Colonic mucosa (tissue), 4 donors: ENCODE measurements at places on chromosomes 4 and X. TPM values are rescaled to one million over a fixed set of nuclear protein-coding genes. Genes with fewer than 3 reads are reported as not detected.

Gene ADGRG2
- total RNA-seq, result 0.24 TPM

Gene ATP1B4
- not detected for total RNA-seq

Gene CAPN6
- 2.4 TPM for total RNA-seq

Gene SYN1
- total RNA-seq, result 0.96 TPM

Gene STARD8
- 1.6 TPM for total RNA-seq

Gene SATL1
- not detected for total RNA-seq

Gene RGN
- total RNA-seq, result 0.89 TPM

Gene NPY2R
- 1.2 TPM for total RNA-seq

Gene SPCS3
- total RNA-seq, result 116 TPM

Gene SOX3
- total RNA-seq, result not detected

Gene MAGEB1
- not detected for total RNA-seq

DNA sequence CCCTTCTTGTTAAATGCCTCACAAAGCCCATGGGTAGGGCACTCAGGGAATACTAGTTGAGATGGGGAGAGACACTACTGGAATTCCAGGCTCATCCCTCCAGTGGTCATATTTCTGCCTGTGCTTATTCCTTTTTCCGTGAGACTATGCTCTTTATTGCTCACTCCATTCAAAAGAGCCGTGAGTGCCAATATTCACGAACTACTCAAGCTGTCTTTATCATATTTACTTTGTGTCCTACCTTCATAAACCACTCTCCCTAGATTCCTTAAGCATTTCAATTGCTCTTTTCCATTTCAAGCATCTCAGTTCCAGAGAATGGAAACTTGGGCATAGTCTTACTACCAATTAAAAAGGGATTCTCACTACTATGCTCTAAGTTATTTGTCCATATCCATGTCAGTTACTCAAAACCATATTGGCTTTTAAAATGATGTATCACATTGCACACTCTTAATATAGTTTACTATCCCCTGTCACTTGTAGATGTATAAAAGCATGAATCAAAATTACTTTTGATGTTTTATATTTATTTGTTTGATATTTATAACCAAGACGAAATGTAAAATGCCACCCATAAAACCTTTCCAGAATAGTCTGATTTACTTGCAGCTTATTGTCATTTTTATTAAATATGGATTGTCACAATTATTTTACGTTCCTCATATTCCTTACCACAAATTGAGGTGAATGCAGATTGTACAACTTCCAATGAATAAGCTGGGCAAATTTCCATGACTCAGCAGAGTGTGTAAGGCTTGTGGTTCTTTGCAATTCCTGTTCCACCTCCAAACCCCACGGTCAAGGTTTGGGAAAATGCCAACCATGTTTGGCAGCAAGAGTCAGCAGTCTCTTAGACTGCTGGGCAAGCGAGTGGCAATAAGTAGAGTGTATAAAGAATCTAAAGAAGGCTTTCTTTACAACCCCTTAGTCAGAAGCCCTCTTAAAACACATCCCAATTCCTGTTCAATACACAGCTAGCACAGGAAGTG, 24.4 kb downstream of the ENOX2 start:
- DNase-seq, result peak; percentile 23

DNA sequence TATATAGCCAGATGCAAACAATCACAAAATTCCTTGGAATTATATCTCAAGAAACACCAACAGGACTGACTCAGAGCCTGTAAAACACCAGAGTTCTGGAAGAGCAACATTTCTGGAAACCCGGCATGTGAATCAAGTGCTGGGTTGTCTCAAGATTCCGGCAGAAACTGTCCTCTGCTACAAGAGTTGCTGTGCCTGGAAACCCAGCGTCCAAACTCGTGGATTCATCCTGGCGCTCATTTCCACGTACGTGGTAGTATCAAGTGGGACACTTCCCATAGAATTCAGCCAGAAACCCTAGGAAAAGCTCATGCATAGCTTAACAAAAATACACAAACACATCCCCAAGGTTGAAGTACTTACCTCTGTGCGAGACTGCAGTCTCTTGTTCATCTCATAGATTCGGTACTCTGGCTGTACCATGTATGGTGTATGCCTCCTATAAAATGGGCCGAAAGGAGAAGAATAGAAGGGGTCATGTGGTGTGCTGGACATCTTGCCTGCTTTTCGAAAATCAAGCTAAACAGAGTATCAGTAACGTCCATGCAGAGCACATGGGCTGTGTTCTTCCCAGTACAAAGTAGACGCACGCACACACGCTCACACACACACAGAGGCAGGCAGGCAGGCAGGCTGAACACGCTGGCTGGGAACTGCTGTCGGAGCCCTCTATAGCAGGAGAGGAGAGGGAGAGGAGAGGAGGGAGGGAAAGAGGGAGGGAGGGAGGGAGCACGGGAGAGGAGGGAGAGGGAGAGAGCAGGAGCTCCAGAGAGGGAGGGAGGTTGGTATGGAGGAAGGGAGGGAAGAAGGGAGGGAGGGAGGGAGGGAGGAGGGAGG, at the start of gene LDB2:
Gene LDB2 (minus strand): TSS at position 655 of the 837 bp plus-strand sequence.
- DNase-seq, result peak; percentile 32

DNA sequence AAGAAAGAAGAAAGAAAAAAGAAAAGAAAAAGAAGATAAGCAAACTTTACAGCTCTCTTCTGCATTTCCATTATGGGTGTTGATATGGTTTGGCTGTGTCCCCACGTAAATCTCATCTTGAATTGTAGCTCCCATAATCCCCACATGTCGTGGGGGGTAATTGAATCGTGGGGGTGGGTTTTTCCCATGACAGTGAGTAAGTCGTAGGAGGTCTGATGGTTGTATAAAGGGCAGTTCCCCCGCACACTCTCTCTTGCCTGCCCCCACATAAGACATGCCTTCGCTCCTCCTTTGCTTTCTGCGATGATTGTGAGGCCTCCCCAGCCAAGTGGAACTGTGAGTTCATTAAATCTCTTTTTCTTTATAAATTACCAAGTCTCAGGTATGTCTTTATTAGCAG, 7.3 kb upstream of the RAB9A start:
- no peak for DNase-seq

GRCh38 chr4:10173754-10174749, 57.5 kb upstream of the WDR1 start:
- no peak for DNase-seq

GRCh38 chr4:175674219-175674618, 137.8 kb downstream of the GPM6A start:
- no peak for DNase-seq

DNA sequence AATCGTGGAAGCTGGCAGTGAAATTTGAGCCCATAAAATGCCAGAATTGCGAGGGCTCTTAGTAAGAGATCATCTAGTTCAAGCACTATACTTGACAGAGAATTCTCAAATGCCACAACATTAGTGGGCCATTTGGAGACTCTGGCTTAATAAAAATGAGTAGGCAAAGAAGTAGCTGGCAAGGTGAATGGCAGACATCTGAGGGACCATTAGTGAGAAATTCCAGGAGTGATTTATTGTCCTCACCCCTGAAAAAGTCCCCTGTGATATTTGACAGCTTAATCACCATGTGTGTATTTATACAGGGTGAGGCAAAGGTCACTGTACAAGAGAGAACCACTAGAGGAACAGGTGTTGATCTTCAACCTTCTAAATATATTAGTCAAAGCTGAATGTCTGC, 207.5 kb downstream of the CHRDL1 start:
- DNase-seq, result no peak

GRCh38 chr4:13537011-13537831, 7.1 kb downstream of the NKX3-2 start:
- DNase-seq, result no peak

DNA sequence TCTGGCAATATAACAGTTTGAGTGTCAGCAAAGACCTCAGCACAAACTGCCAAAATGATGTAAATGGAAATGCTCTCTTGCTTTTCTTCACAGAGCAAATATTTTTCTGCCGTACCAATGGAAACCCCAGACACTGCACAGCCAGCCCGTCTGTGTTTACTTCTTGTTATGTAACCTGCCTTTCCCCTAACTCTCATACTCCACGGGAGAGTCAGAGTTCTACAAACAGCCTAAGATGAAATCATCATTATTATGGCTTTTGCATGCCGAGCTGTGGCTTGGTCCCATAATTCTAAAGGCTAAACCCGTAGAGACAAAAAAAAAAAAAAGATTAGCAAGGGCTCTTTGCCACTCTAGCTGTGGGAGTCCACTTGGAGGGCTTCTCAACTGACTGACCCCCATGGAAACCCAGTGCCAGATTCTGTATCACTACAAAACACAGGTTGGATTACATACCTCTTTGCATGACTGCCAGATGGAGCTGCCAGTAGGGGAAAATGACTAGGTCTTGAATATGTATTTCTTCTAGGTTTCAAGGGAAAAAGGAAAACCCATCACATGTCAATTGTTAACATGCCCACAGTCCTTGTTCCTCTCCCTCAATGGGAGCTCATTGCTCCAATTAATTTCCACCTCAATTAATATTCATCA, 197.2 kb upstream of the CNKSR2 start:
- no peak for DNase-seq

GRCh38 chrX:37803057-37803456, 23.2 kb downstream of the CYBB start:
- DNase-seq, result no peak

GRCh38 chr4:157099506-157099905, 23.6 kb downstream of the GLRB start:
- DNase-seq, result no peak

- no peak for DNase-seq
These were observed 22.2 kb downstream of the SPINK2 start for GRCh38 chr4:56799161-56799759.

DNA sequence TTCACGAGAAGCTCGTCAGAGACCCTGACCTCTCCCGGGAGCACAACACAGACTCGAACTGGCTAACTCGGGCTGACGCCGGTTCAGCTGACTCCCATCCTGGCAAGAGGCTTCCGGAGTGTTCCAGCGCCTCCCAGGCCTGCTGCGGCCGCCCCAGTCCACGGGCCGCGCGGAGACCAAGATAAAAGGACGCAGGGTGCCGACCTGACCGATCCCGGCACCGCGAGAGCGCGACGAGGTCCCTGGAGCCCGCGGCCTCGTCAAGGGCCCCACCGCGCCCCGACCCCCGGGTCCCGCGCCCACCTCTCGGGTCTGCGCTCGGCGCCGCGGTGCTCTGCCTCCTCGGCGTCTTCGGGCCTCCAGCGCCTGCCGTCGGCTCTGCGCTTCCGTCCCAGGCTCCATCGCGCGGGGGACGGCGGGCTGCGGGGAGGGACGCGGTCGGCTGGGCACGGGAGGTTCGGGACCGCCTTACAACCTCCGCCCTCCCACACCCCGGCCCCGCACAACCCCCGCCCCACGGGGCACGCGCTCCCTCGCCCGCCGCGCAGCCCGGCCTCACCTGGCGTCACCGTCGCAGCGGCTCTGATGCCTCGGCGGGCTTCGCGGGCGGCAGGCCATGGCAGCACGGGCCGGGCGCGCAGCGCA, 426 bp downstream of the SLBP start:
- peak; percentile 79 for DNase-seq

DNA sequence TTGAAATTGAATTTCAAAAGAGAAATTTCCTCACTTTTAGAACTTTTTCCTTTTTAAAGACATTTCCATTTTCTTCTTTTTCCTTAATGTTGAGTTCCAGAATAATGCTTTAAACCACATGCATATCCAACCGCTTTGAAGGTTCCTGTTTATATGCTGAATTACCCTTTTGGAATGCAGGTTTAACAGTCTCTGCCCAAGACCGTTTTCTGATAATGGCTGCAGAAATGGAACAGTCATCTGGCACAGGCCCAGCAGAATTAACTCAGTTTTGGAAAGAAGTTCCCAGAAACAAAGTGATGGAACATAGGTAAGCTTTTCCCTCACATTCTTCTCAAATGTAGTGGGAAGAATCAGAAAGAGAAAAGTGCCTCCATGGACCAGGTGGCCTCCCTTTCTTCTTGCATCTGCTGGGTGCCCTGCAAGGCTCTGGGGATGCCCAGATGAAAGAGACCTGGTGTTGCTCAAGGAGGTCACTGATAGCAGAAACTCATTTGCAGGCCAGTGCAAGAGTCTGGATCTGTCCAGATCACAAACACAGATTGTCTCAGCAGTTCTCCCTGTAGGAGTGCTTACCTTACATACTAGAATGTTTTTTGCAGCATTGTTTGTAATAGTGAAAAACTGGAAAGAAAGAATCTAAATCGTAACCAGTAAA, 42.9 kb downstream of the MOSPD2 start:
- DNase-seq, result no peak

- peak; percentile 35 for DNase-seq
These were observed 76.5 kb upstream of the BOD1L1 start for GRCh38 chr4:13704035-13704434.

DNA sequence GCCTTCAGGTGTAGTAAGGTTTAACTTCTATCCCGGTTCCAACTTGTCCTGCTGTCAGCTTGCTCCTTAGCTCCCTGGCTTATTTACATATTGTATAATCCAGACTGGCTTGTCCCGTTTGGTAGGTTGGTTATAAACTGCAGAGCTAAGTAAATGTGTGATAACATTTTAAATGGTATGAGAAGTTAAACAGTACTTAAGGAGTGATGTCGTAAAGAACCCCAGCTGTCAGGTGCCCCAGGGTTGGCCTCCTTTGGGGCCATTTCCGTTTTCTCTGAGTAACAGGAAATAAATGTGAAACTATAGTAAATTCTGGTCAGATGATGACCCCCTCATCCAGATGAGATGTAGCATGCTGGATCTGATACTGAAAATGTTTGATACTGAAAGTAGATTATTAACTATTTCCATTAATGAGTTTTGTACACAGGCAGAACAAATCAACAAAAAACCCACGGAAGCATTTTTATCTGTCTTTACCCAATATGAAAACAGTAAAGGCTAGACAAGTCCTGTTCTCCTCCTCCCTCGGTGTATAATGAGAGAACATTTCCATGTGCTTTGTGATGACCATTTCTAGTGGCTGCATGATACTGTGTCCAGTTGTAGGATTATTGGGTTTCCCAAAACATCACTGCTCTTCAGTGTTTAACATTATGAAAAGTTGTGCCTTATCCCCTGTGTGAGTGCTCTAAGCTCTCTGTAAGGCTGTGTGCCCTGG, 22.4 kb downstream of the GAB1 start:
- DNase-seq, result peak; percentile 85

- no peak for DNase-seq
These were observed 480.1 kb upstream of the GALNT7 start for GRCh38 chr4:172688534-172688933.
